ENCODE measurements at places on chromosomes 4 and X.

DNA sequence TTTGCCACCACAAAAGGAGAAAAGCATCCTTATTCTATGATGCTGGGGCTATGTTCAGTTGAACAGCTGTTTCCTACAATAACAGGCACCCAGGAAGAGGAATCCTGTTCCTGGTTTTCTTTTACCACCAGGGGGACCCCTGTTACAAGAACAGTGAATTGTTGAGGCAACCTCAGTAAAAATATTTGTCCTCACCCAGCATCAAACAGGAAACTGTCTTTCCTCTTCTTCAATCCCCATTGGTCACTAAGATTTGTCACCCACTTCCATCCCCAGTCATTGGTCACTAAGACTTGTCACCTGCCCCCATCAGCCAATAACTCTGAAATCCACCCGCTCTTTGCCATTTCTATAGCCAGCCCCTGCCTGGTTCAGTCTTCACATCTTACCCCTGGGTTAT lies 143.5 kb upstream of the GALNT7 start:
- peak; percentile 60 for DNase-seq

- no peak for DNase-seq
Measured at GRCh38 chr4:152189451-152190179, 346.3 kb downstream of the FBXW7 start.

DNA sequence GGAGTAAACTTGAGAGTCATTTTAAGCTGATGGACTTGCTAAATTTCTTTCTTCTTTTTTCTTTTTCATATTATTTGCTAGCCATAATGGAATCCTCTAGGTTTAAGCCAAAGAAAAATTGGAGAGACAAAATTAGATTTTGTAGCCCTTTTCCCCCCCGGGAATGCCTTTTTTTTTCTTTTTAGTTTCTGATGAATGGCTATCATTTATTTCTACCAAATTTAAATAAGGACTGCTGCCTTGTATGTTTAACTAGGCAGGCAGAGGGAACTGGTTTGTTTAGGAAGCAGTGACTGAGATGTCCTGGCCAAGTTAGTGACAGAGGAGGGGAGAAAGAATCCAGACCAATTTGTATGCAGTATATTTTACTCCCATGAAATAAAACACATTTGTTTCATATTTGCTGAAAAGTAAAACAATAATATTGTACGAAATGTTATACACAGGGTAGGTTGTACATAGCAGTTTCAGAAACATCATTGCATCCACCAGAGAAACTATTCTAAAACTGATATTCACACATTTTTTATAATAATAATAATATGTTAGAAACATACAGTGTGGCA lies 5.7 kb downstream of the PITX2 start:
- no peak for DNase-seq

DNA sequence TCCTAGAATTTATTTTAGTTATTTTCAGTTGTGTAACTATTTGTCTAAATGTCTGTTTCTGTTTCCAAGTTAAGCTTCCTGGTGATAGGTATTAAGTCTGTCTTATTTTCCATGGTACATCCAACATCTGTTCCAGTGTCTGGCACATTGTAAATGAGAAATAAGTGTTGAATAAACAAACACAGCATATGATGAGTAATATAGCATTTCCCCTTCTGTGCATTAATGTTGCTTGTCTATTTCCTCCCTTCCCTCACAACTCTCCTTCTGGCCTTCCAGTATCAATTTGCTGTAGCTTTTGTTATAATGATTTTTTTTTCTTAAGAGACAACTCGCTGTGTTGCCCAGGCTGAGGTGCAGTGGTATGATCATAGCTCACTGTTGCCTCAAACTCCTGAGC lies 36.1 kb downstream of the COPS4 start:
- DNase-seq = no peak

DNA sequence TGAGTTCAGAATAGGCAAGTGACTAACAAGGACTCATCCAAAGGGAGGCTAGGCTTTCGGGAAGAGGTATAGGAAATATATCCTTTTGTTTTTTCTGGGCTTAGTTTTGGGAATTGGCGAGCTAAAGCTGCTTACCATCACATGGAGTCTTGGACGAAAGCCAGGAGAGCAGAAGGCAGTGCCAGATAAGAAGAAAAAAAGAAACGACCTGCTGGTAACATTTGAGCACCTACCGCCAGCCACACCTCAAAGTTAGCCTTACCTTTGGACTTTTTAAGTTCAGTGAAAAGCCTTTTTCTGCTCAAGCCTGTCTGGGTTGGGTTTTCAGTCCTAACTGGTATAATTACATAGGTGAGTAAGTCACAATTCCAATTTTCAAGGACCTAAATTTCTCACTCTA lies 85.1 kb upstream of the LCORL start:
- DNase-seq = peak; percentile 32

GRCh38 chrX:13013363-13014110 lies 30.9 kb downstream of the FAM9C start:
- DNase-seq = no peak

- DNase-seq = no peak
Measured at GRCh38 chrX:7168371-7168770, 20.4 kb upstream of the PUDP start.

GRCh38 chr4:136495076-136495475 lies 1037.2 kb downstream of the PCDH18 start:
- DNase-seq = no peak

DNA sequence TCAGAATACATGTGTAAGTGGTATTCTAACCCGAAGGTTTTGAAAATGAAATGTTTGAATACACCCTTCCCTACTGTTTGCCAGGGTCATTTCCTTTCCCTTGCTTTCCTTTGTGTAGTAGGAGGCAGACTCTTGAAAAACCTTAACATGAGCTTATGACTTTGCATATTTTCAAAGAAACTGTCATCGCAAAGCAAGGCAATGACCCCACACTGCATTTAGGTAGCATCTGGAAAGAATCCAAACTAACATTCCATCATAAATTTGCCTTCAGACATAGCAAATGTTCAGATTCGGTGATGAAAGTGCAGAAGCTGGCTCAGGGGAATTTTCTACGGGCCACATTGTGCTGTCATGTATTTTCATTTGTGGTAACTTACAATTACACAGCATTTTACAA lies 32.3 kb downstream of the SH2D1A start:
- no peak for DNase-seq

GRCh38 chr4:92100975-92101374 lies 202.8 kb upstream of the GRID2 start:
- no peak for DNase-seq

DNA sequence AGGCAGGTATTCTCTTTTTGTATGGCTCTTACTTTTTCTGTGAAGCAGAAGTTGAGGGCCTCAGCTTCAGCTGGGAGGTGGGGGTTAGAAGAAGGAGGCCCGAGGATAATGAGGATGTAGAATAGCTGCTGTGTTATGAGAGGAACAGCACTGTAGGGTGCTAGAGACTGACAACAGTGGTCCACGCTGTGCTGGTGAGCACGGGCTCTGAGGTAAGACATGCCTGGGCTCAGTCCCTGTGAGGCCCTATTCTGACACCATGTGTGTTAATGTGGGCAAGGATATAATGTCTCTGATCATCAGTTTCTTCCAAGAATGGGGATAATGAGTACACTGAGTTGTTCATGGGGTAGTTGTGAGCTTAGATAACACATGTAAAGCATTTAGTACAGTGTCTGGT lies 55.3 kb upstream of the SFRP2 start:
- DNase-seq = no peak

- DNase-seq = no peak
Measured at GRCh38 chr4:169971456-169972015, 54.7 kb downstream of the MFAP3L start.

GRCh38 chr4:53563824-53564223 lies 27.5 kb downstream of the LNX1 start:
- no peak for DNase-seq

DNA sequence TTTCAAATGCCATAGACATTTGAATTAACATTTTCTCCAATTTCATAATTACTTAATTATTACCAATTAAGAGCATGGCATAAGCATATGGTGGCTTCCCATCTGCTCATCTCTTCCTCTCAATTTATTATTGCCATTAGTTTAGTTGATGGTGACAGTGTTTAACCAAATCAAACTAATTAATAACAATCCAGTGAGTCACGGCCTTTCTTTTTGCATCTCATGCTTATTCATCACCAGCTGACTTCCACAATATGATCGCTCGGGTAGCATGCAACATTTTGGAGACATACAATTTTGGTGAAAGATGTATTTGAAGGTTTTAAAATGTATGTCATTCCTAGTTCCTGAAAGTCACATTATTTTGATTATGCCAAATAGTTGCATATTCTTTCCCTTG lies 172.8 kb upstream of the TACR3 start:
- DNase-seq = no peak

- no peak for DNase-seq
Measured at GRCh38 chr4:74230902-74231499, 73.1 kb downstream of the MTHFD2L start.

GRCh38 chr4:128682942-128683666 lies 126.4 kb upstream of the JADE1 start:
- no peak for DNase-seq
